Cerebellar nuclear complex (tissue), 1 donor: ENCODE measurements at places on chromosomes 4 and X.

- DNase-seq, result no peak
Measured at GRCh38 chr4:149017002-149017734, 575.0 kb upstream of the NR3C2 start.

DNA sequence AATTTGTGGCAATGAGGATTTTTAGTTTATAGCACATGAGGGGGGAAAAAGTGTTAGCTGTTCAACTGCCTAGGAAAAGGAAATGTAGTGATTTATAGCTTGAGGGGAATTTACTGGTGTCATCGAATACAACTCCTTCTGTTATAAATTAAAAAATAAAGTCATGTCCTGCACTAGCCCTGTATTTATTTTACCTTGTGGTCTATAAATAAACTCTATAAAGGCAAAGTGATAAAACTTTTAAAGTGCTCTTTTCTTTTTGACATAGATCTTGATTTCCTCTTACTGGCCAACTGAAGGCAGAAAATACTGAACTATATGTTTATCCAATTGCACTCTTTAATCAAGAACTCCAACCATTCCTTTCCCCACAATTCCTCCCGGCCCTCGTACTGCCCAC lies 672.1 kb upstream of the SLIT2 start:
- no peak for DNase-seq

DNA sequence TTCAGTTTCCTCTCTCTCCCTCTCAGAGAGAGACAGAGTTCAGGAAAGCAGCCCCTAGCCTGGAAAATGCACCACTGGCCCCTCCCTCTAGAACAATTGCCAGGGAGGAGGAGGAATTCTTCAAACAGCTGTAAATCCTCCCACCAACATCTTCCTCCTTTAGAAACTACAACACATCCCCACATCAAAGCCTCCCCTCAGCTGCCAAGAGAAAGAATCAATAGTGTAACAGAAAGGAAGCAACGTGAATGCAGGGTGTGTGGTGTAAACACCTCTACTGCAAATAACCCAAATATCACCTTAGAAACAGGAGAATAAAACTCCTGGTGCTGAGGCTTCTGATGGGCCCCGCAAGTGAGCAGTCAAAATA lies 249.9 kb upstream of the GATB start:
- no peak for DNase-seq

DNA sequence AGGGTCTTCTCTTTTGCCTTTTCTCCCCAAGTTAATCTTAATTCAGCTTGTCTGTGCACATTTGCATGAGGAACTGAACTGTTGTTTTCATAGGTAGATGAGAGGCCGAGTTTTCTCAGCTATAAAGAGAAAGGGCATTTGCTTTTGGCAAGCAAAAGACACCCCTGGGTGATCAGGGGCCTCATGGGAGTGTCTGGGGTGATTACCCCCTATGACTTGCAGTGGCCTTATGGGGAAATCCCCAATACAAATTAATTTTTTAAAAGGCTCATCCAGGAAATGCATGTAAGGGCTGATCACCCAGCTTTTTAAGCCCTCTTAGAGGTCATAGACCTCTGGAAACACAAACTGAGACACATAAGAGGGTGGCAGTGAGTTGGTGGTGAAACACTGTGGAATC lies 56.4 kb upstream of the HMX1 start:
- no peak for DNase-seq

DNA sequence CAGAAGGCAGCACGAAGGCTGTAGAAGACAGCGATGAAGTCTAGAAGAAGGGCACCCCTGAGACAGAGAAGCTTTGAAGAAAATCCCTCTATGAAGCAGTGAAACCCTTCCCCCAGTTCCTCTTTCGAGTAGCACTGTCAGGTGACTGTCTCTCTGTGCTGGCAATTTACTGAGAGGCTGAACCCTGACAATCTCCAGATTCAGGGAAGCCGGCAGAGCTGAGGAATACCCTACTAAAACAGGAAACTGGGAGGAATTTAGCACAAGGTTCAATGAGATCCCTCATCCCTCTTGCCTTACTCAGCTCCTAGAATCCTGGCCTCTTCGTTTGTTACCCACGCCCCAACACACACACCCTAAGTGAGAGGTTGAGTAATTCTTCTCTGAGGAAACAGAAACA lies 239.7 kb upstream of the NOCT start:
- no peak for DNase-seq

DNA sequence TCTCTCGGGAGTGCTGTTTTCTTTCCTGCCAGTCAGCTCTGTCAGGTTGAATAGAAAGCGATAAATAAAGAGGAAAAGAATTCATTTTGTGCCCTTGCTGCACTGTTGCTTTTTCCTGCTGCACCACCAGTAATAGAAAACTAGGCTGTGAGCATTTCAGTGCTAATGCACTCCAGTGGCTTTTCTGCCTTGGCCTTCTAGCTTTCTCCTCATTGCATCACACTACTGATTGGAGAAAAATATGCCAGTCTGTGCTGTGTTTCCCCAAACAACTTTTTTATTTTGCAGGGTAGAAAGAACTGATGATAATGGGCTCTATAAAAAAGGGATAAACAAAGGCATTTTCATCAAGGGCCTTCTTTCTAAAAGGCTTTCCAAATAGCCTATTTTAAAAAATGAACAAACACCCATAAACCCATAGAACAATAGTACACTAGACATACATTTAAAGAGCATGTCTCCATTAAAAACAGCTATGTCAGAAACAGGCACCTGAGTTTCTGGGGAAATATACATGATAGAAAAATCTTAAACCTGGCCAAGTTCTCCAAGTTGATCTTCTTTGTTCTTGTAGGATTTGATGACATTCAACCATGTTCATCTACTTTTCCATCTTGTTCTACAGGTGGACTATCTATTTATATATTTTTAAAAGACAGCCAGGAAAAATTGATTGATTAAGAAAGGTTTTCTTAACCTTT lies 86.3 kb downstream of the GPRIN3 start:
- no peak for DNase-seq

GRCh38 chr4:122879001-122879400 lies 43.4 kb downstream of the NUDT6 start:
- no peak for DNase-seq

- no peak for DNase-seq
Measured at GRCh38 chr4:90184560-90184959, 57.4 kb downstream of the CCSER1 start.

- DNase-seq, result no peak
Measured at GRCh38 chrX:22698151-22698550, 301.6 kb upstream of the DDX53 start.

DNA sequence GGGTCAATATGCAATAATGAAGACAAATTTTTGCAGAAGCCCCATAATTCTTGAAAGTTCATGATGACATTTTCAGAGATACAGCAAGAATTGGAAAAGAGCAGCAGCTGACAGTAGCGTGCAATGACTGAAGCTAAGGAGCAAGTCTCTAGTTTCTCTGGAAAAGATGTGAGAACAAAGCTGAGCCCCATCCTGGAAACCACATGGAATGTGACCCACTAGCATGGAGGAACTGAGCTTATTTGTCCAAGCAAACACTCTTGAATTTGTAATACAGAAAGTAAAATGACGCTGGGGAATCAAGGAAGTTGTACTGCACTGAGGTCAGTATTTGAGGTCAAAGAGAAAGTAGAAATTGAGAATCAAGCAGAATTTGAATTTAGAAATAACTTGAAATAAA lies 1447.2 kb downstream of the FSTL5 start:
- DNase-seq, result no peak

DNA sequence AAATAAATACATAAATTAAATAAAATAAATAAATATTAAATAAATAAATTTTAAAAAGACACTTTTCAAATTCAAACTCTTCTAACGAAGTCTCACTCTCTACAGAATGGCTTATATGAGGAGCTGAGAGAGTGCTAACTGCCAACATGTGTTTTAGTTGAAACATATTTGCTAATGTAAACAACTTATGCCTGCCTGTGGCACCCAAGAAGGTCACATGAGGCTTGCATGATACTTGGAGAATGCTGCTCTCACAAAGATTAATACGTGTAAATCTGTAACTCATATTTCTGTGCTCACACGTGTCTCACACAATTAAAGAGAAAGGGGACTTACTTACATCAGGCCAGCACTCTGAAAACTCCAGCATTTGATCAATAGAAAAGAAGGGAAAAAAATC lies 43.2 kb upstream of the PITX2 start:
- DNase-seq, result no peak

DNA sequence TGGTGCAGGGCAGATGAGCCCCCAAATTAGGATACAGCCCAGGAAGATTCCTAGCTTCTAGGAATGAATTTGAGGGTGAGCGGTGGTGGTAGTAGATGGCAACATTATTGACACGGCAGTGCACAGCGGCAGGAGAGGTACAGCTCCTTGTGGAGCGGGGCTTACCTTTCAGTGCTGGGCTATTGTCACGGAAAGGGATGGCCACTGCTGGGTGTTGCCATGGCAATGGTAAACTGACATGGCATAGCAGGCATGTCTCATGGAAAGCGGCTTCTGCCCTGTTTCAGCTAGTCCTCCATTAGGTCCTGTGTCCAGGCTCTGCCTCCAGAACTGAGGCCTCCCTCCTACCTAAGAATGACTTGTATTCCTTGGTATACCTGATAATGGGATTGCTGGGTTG lies 81.8 kb upstream of the WDR1 start:
- DNase-seq, result no peak

DNA sequence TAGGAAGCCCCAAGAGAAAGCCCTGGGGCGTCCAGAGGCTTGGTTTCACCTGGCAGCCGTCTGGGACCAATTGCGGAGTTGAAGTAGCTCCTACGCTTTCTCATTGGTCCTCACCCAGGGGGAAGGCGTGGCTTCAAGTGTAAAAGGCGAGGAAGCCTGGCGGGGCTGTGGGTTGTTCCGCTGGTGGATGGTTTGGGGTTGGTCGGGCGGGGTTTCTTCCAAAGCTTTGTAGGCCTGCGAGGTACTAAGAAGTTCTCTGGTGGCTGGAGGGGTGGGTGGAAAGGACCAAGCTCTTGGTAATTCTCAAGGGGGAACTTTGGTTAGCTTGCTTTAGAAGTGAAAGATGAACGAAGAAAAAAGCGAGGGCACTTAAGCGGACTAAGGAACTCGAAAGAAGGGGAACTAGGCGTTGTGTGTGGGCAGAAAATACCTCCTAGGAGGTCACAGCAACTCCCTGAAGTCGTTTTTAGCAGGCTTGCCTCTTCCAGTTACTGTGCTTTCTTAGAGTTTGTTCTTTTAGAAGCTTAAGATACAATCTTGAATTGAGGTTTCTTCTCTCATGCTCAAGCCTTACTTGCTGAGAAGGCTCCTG lies 36.6 kb downstream of the CCNG2 start:
- DNase-seq, result no peak
